ENCODE measurements at places on chromosomes 13 and 19. TPM values are rescaled to one million over a fixed set of nuclear protein-coding genes. Genes with fewer than 3 reads are reported as not detected.

Gene BEST2
- 11.6 TPM for polyA plus RNA-seq

Gene SWSAP1
- polyA plus RNA-seq, result 5.2 TPM

Gene ATF5
- 25.0 TPM for polyA plus RNA-seq

Gene CACNG6
- 2.9 TPM for polyA plus RNA-seq

Gene MRPL34
- polyA plus RNA-seq, result 123 TPM

Gene SIGLEC5
- not detected for polyA plus RNA-seq

Gene AMH
- 10.5 TPM for polyA plus RNA-seq

Gene IL11
- 2.7 TPM for polyA plus RNA-seq

Gene ANGPTL4
- 6.5 TPM for polyA plus RNA-seq

Gene TEX101
- 0.12 TPM for polyA plus RNA-seq

Gene OXGR1
- polyA plus RNA-seq, result 1.8 TPM

Gene LAIR1
- polyA plus RNA-seq, result 0.18 TPM

Gene MAST1
- polyA plus RNA-seq, result 15.6 TPM

Gene PGLYRP2
- not detected for polyA plus RNA-seq

Gene SIGLEC12
- not detected for polyA plus RNA-seq

Gene CABP5
- not detected for polyA plus RNA-seq

Gene LIM2
- 0.13 TPM for polyA plus RNA-seq

Gene ZNF44
- polyA plus RNA-seq, result 1.3 TPM

Gene APC2
- polyA plus RNA-seq, result 1.3 TPM

Gene NKPD1
- 0.55 TPM for polyA plus RNA-seq

Gene GFY
- polyA plus RNA-seq, result 1.2 TPM

Gene HSD17B14
- polyA plus RNA-seq, result 32.7 TPM

Gene IL17D
- 0.57 TPM for polyA plus RNA-seq

Gene PRRG2
- 6.3 TPM for polyA plus RNA-seq

Gene DACT3
- 1.8 TPM for polyA plus RNA-seq

Gene PPP1R15A
- 8.6 TPM for polyA plus RNA-seq

Gene SLC1A6
- polyA plus RNA-seq, result 26.6 TPM

Gene IFI30
- 62.4 TPM for polyA plus RNA-seq

Gene ADGRE3
- not detected for polyA plus RNA-seq

Gene KIR3DL2
- polyA plus RNA-seq, result not detected

Gene MYBPC2
- 2.7 TPM for polyA plus RNA-seq

Gene PLA2G4C
- 20.5 TPM for polyA plus RNA-seq

Gene GRIN2D
- 2.2 TPM for polyA plus RNA-seq

Gene TTYH1
- polyA plus RNA-seq, result 92.1 TPM

Gene LRRC25
- polyA plus RNA-seq, result 0.41 TPM

Gene LIN7B
- polyA plus RNA-seq, result 4.1 TPM

Gene LCP1
- polyA plus RNA-seq, result 0.35 TPM

Gene ZNF728
- not detected for polyA plus RNA-seq

Gene TNFAIP8L1
- polyA plus RNA-seq, result 3.2 TPM

Gene CLPTM1
- polyA plus RNA-seq, result 140 TPM

Gene WDR88
- not detected for polyA plus RNA-seq

Gene JAK3
- polyA plus RNA-seq, result 4.7 TPM

Gene CYSLTR2
- not detected for polyA plus RNA-seq

Gene SOHLH2
- 6.1 TPM for polyA plus RNA-seq

Gene TMEM238
- 0.53 TPM for polyA plus RNA-seq

Gene FGF14
- polyA plus RNA-seq, result 0.02 TPM
